NCI-H2227 treated with DMSO at 0.1 percent for 48 hours (cell line): ENCODE measurements at places on chromosomes 16 and 17.

GRCh38 chr16:84177741-84178073, 9.2 kb downstream of the TAF1C start:
- DNase-seq: no peak

- no peak for DNase-seq
These were observed 559.0 kb upstream of the PSMD7 start for GRCh38 chr16:73737637-73738036.

GRCh38 chr16:50626868-50627267, 54.2 kb downstream of the SNX20 start:
- no peak for DNase-seq

GRCh38 chr17:5282642-5283217, 646 bp downstream of the RABEP1 start:
- DNase-seq: no peak

- no peak for DNase-seq
These were observed at the start of gene GGT6 for GRCh38 chr17:4560421-4560820. Gene GGT6 (minus strand): TSS chr17:4560577. CDS start chr17:4560521, 56 bp downstream.

GRCh38 chr17:9828296-9829295, 2.9 kb downstream of the GLP2R start:
- no peak for DNase-seq

DNA sequence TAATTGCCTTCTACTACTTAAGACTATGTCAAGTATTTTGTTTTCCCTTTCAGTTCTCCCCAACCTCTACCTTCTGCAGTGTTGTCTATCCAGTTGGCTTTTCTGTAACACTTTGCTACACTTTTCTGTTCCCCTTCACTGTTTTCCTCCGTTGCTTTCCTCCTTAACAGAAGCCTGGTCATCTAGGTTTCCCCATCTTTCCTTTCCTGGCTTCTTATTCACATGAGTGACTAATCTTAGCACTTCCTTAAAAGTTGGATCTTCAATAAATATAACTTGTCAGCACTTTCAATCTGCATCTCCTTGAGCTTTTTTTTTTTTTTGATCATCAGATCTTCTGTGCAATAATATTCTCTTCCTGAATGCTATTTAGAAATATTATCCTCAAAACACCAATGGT, 2.8 kb upstream of the SLFN11 start:
- no peak for DNase-seq

GRCh38 chr16:47567321-47567720, 106.2 kb downstream of the PHKB start:
- no peak for DNase-seq

DNA sequence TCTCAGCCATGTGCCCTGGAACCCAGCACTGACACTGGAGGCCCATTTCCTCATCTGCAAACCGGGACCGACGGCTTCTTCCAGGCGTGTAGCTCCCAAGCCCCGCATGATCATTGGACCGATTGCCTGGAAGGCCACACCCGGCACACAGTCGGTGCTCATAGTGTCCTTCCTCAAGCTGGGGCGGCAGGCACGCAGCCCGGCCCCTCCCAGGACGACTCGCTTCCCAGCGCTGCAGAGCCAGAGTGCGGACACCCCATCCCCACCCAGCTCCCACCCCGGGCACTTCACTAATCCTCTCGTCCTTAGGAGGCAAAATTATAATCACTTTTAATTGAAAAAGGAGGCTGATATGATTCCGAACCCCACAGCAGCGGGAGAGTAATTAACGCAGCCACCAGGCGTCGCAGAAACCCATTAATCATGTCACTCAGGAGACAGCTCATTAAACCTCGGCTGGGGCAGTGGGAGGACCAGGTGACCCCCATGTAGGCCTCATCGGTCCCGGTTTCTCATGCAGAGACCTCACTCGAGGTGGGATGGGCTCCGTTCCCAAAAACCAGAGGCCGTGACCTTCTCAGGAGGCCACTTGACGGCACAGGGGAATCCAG, 33.1 kb downstream of the ZNF469 start:
- no peak for DNase-seq

DNA sequence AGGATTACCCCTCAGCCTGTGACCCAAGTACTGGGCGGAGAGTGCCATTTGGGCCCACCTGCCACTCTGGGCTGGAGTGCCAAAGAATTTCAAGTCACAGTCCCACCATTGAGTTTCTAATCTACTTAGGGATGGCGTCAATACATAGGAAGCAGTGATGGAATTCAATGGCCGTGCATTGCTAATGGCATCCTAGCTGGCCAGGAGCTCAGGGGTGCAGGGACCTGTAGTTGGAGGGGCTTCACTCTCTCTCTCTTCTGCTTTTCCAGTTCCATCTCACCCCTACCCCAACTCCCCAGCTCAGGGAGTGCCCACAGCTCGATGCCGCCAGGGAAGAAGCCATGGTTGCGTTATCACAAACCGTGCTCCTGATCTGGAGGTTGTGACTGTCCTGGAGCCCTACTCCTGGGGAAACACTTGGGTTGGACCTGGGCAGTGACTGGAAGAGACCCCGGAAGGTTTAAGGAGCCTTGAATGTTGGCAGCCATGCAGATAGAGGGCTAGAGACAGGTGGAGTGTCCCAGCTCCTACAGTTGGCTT, 2.4 kb downstream of the MMP15 start:
- no peak for DNase-seq

DNA sequence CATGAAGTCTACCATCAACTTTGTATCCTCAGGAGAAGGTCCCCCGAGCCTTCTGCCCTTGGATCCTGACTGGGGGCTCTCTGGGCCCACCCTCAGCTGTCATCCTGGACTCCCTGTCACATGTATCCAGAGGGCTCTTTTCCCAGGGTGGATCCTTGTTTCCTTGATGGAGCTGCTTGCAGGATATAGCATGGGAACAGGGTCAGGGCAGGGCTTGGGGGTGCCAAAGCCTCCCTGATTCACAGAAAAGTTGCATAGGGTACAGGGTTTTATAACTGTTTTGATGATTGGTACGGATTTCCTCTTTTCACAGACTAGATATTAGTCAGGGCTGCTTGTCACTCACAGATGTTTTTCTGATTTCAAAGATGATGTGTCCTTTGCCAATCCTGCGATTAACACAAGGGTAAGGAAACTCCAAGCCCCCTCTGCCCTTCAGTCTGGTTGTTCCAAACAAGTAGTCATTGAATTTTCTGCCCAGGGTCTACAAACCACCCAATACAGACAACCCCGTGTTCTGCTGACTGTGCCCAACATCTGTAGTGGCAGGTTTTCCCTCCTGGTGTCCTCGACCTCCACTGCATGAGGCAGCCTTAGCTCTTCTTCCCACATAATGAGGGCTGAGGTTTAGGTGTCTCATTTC, 20.6 kb upstream of the SLC35G3 start:
- DNase-seq: no peak

GRCh38 chr17:73643001-73643851, 1.0 kb downstream of the SDK2 start:
- DNase-seq: peak; percentile 30

DNA sequence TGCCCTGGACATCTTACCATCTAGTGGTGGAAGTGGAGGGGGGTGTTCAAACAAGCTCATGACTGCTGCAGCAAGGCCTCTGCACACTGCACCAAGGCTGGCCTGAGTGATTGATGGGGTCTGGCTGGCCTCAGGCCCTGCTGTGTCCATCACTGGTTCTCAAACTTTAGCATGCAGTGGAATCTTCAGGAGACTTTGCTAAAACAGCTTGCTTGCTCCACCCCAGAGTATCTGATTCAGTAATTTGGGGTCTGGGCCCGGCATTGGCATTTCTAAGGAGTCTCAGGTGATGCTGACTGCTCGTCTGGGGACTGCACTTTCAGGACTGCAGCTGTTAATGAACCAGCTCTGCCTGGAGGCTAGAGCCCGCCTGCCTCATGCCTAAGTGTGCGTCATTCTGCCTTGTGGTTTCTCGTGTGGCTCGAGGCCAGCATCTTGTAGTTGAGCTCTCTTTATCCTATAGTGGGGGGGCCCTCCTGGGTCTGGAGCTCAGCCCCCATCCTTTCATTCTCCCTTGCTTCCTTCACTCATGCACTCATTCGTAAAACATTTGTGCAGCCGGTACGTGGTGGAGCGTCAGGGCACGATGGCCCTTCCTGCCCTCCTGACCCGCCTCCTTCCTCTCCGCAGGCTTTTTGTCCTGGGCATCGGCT, 4.1 kb downstream of the MGAT5B start:
- DNase-seq: no peak

DNA sequence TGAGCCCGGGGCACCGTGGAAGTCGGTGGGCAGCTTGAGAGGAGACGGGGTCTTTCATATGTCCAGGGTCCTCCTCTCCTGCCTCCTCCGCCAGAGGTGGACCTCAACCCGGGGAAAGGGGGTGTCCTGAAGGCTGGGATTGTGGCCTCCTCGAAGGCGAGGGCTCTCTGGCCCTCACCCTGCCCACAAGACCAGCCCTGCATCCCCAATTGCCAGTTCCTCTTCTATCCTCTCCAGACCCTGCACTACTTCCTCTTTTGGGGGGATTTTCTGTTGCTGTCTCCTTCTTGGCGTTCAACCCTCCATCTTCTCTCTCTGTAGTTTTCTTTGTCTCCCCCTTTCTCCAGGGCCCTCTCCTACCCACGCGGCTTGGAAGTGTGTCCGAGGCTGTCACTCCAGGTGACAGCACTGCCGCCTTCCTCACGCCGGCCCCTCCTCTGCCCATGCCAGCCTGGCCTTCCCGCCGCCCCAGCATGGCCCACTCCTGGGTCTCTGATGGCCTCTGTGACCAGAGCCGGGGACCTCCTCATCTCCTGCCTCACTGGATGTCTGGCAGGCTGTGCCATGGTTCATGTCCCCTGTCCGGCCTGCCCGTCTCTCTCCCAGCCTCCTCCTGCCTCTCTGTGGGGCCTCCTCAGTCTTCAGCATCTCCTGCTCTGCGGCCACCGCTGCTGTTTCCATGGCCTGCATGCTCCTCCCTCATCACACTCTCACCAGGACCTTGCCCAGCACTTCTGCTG, 2.4 kb upstream of the ITGAX start:
- DNase-seq: no peak

GRCh38 chr16:6286176-6286575, 1046.5 kb upstream of the RBFOX1 start:
- no peak for DNase-seq

GRCh38 chr16:88341551-88342290, 41.0 kb upstream of the ZNF469 start:
- no peak for DNase-seq

DNA sequence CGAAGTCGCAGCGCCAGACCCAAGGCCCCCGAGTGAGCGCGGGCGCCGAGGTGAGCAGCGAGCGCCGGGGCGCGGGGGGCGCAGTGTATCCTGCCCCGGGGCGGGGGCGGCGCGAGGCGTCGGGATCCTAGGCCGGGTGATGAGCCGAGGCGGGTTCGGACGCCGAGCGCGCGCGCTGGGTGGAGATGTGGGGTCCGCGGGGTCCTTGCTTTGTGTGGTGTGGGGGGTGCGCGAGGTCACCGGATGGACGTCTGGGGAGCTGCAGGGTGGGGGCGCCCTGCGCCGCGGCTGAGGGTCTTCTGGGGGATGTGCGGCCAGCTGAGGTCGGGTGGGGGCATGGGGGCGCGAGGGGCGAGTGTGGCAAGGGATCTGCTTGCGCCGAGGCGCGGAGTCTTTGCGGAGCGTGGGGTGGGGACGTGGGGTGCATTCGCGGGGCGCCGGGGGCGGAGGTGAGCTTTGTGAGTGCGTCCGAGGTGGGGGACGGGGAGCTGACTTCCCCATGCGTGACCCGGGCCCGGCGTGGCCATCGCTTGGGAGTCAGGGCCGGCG, 560 bp downstream of the RAI1 start:
- no peak for DNase-seq

GRCh38 chr17:17748604-17749003, 67.3 kb downstream of the RAI1 start:
- no peak for DNase-seq

GRCh38 chr17:70181866-70182265, 12.5 kb downstream of the KCNJ2 start:
- DNase-seq: no peak

GRCh38 chr17:2716649-2717048, 5.1 kb upstream of the CLUH start:
- DNase-seq: no peak

DNA sequence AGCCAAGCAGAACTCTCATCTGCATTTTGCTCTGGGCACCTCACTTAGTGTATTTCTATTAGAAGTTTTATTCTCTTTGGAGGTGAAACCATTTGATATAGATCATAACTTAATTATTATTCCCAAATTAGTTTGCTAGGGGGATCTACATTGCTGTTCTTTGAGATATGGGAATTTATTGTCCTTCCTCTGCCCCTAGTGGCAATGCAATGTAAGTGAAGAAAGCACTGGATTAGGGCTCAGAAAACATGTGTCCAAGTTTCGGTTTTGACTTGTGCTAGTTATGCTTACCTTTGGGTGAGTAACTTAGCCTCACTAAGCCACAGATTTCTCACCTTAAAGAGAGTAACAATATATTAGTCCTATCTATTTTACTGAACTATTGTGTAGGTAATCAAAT, 2.9 kb downstream of the KRT39 start:
- no peak for DNase-seq

DNA sequence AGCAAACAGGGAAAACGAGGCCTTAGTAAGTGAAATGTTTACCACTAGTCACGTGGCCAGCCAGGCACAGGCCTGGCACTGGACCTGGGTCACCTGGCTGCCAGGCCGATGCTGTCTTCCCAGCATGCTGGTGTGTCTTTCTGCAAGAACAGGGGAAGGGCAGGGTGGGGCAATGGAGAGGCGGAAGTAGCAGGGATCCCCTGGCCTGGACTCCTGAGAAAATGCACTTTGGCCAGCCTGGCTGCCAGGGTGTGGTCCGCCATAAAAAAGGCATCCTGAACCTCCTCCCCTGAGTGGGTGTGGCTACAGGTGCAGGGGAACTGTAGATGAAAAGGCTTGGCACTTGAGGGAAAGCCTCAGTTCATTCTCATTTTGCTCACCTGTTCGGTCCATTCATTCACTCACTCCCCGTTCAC, 1.0 kb upstream of the ANKRD40CL start:
- no peak for DNase-seq

DNA sequence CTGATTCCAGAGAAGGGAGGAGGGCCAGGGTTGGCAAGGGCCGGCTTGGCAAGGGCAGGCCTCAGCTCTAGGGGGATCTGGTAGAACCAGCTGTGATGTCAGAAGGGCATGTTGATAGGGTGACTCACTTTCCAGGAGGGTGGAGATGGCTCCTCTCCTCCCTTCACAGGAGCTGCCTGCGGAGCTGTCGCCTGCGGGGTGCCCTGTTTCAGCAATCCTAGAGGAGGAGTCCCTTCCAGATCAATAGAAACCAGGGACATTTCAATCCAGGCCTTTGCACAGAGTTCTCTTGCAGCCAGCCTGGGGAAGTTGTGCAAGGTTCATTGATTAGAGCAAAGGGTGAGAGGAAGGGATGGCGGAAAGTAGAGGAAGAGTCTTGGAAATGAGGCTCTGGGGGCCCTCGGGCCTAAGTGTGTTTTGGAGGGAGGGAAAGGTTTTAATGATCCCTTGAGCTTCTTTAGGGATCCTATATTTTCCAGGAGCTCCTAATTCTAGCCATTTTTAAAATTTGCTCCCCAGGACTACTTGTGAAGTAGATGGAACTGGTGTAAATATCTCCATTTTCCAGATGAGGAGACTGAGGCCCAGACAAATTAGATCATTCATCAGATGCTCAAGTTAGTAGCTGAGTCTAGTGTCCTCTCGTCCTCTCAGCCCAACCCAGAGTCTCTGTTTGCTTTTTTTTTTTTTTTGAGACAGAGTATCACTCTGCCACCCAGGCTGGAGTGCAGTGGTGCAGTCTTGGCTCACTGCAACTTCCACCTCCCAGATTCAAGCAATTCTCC, 24.8 kb upstream of the CSNK2A2 start:
- DNase-seq: no peak

- no peak for DNase-seq
These were observed 11.0 kb downstream of the DNASE1 start for GRCh38 chr16:3665508-3665907.
